ENCODE measurements at places on chromosomes 16 and 17.

GRCh38 chr16:84161037-84161436 is 15.9 kb downstream of the DNAAF1 start:
- no peak for DNase-seq

- DNase-seq, result no peak
These were observed 277.5 kb upstream of the HSBP1 start for GRCh38 chr16:83530293-83530692.

DNA sequence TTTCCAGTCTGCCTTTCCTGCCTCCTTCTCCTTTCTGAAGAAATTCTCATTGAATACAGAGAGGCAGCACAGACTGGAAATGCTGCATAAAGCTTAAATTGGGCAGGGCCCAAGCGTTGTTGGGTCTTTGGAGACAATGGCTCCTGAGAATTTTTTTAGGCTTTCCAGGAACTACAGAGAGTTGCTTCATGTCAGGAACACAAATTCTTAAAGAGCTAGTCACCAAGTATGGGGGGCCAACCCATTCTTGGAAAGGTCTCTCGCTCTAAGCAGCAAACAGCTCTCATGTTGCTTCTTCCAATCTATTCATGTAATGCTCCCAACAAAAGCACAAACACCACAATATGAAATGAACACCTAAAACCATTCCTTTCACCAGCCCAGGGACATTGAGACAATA is 6.9 kb downstream of the HNF1B start:
- no peak for DNase-seq

GRCh38 chr17:7403043-7403726 is 712 bp downstream of the TMEM256 start:
- DNase-seq, result no peak

DNA sequence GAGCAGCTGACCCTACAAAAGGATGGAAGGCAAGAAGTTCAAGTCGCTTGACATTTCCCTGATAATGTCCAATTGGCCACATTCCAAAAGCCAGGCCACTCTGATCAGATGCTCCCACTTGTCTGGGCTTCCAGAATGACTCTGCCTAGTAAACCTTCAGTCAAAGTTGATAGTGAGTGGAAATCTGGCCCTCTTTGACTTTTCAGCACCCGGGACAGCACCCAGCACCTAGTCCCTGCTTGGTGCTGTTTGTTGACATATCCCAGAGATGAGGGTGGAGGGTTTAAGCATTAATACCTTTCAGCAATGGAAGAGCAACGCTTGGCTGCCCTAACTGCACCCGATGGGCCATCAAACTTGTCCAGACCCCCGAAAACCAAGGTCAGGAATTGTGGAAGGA is 131.3 kb downstream of the AIPL1 start:
- DNase-seq, result no peak

Data from esophagus squamous epithelium (tissue), 5 donors.